NT2/D1 (cell line): ENCODE measurements at places on chromosomes 2 and 18.

DNA sequence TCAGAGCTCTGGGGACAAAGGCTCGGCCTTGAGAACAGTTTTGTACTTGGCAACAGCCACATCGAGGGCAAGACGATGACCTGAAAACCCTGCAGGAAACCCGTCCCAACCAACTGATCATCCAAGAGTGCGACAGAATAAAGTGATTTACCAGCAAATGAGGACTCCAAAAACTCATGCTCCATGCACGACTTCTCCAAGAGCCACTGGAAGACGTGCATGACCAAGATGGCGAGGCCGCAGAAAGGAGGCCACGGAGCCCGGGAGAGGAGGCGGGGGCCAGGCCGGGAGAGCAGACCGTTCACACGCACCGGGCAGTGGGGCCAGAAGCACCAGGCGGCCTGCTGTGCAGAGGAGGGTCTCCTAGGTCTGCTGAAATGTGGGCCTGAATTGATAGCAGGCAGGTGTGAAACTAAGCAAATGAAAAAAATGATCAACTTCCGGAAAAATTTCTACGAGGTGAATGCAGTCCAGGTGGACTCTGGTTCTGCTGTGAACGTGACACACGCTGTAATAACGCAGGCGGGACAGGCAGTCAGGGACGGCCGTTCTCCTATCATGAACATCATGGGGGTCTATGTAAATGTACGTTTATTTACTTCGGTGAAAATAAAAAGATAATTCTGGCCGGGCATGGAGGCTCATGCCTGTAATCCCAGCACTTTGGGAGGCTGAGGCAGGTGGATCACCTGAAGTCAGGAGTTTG lies 252.2 kb downstream of the HDAC4 start:
- no peak for DNase-seq

- no peak for DNase-seq
Observed at GRCh38 chr18:45046228-45046627, 365.5 kb downstream of the SETBP1 start.

DNA sequence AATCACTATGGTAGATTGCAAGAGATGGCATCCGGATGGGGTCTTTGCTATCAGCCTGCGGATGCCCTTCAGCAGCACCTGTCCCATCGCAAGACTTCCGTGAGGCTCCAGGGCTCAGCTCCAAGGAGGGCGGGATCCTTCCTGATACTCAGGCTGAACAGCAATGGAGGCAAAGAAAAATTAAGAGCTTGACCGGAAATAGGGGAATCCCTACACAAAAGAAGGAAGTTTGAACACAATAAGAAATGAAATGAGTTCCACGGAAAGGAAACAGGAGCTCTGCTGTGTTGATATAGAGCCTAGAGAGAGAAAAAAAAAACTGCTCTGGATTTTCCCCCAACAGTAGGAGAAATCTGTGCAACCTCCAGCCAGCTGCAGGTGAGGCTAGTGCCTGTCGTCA lies 91.9 kb downstream of the ARL4C start:
- DNase-seq, result no peak

GRCh38 chr2:12928197-12928774 lies 211.6 kb downstream of the TRIB2 start:
- no peak for DNase-seq

DNA sequence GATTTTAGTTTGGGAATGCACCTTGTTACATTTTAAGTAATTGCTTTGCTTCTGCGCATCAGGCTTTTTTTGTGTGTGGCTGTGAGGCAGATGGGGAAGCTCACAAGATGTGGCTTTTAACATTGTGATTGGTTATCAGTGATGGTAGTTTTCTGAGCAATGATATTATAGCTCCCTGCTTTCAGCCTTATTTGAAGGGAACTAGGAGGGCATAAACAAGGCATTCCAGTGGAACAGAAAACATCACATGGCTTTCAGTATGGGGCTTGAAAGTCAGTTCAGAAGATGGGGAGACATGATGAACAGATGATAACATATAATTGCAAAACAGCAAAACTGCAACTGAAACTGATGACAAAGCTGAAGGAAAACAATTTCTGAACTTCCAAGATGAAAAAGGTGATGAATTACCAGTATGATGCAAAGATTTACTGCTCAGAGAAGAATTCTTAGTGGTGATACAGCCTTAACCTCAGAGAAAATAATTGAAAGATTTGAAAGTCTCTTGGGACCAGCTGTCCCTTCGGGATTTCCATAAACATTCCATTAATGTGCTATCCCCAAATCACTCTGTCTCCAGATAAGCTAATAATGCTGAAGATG lies 439.7 kb downstream of the RND3 start:
- DNase-seq, result no peak

DNA sequence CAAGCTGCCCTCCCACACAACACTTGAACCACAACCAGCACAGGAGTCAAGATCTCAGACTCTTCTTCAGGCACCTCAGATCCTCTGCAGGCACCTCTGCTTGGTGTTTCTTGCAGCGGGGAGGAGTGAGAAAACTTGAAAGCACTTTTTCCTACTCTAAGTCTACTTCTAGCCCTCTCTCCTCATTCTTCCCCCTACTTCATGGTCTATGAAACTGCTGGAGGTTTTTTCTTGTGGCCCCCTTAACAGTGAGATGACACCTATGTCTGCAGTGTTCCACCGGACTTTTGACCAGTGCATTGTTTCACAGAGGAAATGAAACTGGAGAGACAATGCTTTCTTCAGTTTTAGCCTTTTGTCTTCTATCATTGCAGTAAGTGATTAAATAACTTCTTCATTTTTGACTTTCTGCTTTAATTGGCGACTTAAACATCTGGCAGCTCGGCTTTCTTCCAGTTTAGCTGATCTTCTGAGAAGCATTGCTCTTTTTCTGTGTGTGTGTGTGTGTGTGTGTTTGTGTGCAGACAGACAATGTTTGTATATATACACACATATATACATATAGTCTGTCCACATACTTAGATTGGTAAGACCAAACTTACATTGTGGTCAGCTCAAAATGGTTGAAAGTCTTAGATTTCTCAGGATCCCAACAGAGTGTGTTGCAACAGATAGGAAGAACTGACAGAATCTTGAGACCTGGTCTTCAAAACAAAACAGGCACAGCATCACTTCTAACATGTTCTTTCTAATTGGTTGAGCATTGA lies 1474.0 kb upstream of the TMEFF2 start:
- no peak for DNase-seq

- DNase-seq, result peak; percentile 32
Observed at GRCh38 chr2:22904126-22904684, 480.8 kb upstream of the KLHL29 start.

GRCh38 chr18:36589857-36590543 lies 238.8 kb downstream of the TPGS2 start:
- DNase-seq, result no peak

GRCh38 chr2:144509001-144509878 lies 10.7 kb downstream of the ZEB2 start:
- DNase-seq, result no peak

- DNase-seq, result no peak
Observed at GRCh38 chr2:69272803-69273471, 114.1 kb downstream of the GFPT1 start.

GRCh38 chr2:29705616-29706015 lies 215.8 kb downstream of the ALK start:
- DNase-seq, result no peak

DNA sequence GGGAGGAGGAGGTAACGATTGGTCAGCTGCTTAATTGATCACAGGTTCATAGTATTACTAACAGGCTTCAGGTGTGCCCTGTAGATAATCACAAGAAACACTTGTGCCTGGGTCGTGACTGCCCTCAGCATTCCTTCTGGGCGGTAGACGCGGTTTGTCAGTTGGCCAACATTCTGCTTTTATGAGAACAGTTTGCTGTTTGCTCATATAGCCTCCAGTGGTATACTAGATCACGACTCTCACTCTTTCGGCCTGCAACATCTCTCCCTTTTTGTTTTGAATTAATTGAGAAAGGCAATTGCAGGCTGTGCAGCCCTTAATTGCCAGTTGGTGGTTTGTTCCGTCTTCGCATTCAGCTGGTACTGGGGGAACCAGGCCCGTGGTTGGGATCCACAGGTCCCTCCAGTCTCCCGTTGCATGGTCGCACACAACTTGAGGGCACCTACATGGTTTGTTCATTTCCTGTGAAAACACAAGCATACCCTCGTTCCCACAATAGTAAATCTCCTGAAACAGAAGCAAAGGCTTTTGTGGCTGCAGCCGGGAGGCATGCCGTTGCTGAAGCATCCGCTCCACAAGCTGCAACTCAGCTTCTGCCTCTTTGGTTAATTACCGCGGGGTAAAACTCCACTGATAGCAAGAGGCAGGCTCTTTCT lies 30.3 kb upstream of the GPR17 start:
- no peak for DNase-seq

- DNase-seq, result no peak
Observed at GRCh38 chr2:123283431-123283830, 741.7 kb upstream of the CNTNAP5 start.

DNA sequence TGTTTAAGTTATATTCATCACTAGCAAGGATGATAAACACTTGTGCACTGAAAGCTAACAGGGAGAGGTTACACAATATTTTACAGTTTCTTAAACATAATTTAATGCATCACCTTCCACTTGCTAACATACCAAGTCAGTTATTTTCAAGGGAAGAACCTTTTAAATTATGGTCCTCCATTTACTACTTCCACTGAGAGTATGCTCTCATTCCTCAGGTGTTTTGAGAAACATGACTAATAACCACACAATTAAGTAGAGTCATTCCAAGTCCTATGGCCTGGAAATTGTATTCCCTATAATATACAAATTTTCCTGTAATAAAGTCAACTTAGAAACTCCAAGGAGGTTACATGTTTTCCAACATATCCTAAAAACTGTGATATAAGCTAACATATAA lies 152.3 kb upstream of the STON1 start:
- DNase-seq, result no peak

GRCh38 chr2:176565641-176566323 lies 296.5 kb downstream of the MTX2 start:
- DNase-seq, result no peak

DNA sequence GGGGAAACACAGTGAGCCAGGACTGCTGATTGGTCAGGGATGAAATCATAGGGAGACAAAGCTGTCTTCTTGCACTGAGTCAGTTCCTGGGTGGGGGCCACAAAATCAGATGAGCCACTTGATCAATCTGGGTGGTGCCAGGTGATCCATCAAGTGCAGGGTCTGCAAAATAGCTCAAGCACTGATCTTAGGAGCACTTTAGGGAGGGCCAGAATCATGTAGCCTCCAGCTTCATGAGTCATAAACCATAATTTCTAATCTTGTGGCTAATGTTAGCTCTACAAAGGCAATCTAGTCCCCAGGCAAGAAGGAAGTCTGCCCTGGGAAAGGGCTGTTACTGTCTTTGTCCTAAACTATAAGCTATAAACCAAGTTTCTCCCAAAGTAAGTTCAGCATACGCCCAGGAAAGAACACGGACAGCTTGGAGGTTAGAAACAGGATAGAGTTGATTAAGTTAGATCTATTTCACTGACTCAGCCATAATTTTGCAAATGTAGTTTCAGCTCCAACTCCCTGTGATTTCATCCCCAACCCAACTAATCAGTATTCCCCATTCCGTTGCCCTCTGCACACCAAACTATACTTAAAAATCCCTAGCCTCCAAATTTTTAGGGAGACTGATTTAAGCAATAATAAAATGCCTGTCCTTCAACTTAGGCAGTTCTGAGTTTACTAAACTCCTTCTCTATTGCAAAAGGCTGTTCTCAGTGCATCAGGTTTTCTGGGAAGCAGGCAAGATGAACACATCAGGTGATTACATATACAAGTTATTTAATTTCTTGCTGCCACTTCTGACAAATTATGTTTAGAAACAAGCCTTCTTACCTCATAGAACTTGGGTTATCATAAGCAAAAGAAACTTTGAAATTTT lies 226.9 kb upstream of the SPOPL start:
- DNase-seq, result no peak

DNA sequence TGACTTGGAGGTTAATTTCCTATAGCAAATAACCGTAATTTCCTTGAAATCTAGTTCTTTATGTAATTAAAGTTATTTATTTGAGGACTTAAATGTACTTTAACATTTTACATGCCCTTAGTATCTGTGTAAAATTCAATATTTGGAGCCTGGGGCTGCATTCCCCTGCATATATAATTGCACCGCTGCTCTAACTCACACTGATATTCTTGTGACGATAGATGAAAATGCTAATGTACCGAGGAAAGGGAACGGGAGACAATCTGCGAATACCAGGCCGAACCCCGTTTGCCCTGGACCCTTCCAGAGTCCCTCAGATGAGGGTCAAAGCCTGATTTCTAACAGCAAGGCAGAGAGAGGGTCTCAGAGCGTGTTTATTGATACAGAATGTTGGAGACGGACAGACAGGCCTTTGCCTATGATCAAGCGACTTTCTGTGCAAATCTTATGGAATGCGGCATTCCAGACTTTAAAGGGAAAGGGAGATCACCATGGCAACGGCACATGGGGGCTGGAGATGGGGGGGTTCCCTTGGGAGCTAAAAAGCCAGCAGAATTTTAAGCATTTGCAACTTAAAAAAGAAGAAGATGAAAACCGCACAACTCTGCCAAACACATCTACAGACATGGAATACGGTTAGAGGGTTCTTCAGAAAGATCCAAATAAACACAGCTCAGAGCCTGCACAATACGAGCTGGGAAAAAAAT lies 57.6 kb upstream of the TWIST2 start:
- no peak for DNase-seq

- DNase-seq, result no peak
Observed at GRCh38 chr2:58553937-58554336, 312.8 kb upstream of the FANCL start.

DNA sequence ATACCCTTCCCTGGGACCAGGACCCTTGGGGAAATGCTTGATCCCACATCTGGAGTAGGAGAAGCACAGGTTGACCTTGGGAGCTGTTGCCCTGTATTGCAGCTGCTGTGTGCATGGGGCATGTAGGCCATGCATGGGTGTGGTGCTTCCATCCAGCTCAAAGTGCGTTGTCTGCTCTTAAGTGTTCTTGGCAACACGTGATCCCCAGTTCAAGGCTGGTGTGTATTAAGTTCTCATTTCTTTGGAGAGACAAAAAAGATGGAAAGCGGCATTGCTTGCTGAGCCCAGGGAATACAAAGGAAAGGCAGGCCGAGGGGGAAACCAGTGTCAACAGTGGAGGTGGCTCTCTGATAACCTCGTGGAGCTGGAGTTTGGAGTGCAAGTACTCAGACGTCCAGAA lies 110.7 kb downstream of the RTP5 start:
- DNase-seq, result no peak

- no peak for DNase-seq
Observed at GRCh38 chr2:23454501-23455120, 69.6 kb downstream of the KLHL29 start.

DNA sequence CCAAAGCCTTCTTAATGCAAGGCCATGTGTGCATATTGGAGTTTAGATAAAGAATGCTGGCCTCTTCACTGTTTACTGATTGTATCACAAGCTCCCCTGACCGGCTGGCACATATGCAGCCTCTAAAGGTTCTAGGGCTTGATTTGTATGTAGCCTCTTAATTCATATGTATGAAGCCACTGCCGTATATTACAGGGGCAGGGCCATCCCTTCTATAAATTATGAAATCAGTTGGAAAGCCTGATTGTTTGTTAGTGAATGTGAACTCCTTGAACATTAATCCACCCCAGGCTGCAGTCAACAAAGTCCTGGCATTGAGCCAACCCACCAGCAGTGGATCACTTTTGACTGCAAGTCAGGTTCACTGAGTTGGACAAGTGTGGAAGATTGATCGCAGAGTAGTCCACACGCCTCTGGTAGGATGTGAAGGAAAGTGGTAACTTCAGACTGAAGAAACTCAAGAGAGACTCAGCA lies 61.6 kb upstream of the PARD3B start:
- no peak for DNase-seq

- peak; percentile 32 for DNase-seq
Observed at GRCh38 chr2:238462782-238463396, 36.2 kb downstream of the ASB1 start.
